ENCODE measurements at places on chromosomes 2 and 18. TPM values are rescaled to one million over a fixed set of nuclear protein-coding genes. Genes with fewer than 3 reads are reported as not detected.
A peak's percentile ranks its signal among the peaks of the same experiment; 100 is the strongest.

GRCh38 chr18:9348079-9348671, 13.6 kb downstream of the TWSG1 start:
- H3K27ac ChIP-seq, result no peak overlapping the region
- no peak for DNase-seq
- H3K4me3 ChIP-seq, result no peak overlapping the region

GRCh38 chr2:118565786-118566540, 281.5 kb downstream of the EN1 start:
- H3K36me3 ChIP-seq, result no peaks in the 10 kb centered on the region
- no peaks in the 10 kb centered on the region for H3K27me3 ChIP-seq
- H3K27ac ChIP-seq, result no peak overlapping the region
- H3K4me3 ChIP-seq, result no peak overlapping the region
- no peak for DNase-seq

- H3K27me3 ChIP-seq, result peaks cover 8% of the 10 kb centered on the region
- H3K27ac ChIP-seq, result no peak overlapping the region
- H3K4me3 ChIP-seq, result no peak overlapping the region
- no peaks in the 10 kb centered on the region for H3K36me3 ChIP-seq
- no peak for DNase-seq
Observed at GRCh38 chr2:88671786-88672427, 19.6 kb upstream of the RPIA start.

DNA sequence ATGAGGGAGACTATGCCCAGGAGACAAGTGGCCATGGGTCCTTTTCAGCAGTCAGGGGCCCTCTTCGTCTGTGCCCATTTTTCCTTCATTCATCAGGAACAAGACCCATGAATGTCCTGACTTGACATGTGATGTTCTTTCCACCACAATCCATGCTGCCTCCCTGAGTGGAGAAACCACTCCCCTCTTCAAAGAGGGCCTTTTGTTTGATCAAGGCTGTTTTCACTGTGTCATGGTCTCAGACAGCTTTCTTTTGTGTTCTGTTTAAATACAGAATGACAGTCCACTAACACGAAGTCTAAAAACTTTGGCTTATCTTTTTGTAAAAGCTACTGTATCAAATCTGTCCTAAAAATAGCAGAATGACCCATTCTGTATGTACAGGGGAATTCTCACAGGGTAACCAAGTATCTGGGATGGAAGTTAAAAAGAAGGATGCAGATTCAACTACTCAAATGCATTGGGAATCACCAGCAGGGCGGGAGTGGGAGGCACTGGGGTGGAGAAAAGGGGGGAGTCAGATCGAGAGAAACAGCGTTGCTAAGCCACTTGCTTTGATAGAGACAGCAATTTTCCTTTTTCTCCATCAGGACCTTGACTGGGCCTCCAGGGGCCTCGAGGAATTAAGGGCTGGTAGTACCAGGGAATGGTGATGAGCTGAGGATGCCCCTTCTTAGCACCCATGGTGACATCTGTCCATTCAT, 13.9 kb downstream of the LRP2 start:
- no peak overlapping the region for H3K27ac ChIP-seq
- DNase-seq, result no peak
- H3K4me1 ChIP-seq, result no peaks in the 10 kb centered on the region
- H3K36me3 ChIP-seq, result no peaks in the 10 kb centered on the region
- H3K27me3 ChIP-seq, result peaks cover 13% of the 10 kb centered on the region

- no peaks in the 10 kb centered on the region for H3K36me3 ChIP-seq
- H3K4me3 ChIP-seq, result no peak overlapping the region
- no peak overlapping the region for H3K27ac ChIP-seq
- H3K4me1 ChIP-seq, result no peaks in the 10 kb centered on the region
- peaks cover 3% of the 10 kb centered on the region for H3K27me3 ChIP-seq
Observed at GRCh38 chr2:18435426-18436037, 124.9 kb downstream of the RDH14 start.

GRCh38 chr18:12011957-12012549, 30.7 kb downstream of the IMPA2 start:
- H3K36me3 ChIP-seq, result no peaks in the 10 kb centered on the region
- H3K4me1 ChIP-seq, result no peaks in the 10 kb centered on the region
- DNase-seq, result no peak
- no peak overlapping the region for H3K4me3 ChIP-seq

GRCh38 chr18:6731222-6731596, 1.7 kb downstream of the ARHGAP28 start:
- H3K27me3 ChIP-seq, result peaks cover 15% of the 10 kb centered on the region
- H3K27ac ChIP-seq, result no peak overlapping the region
- DNase-seq, result no peak
- no peaks in the 10 kb centered on the region for H3K36me3 ChIP-seq
- H3K4me1 ChIP-seq, result peaks cover 6% of the 10 kb centered on the region

DNA sequence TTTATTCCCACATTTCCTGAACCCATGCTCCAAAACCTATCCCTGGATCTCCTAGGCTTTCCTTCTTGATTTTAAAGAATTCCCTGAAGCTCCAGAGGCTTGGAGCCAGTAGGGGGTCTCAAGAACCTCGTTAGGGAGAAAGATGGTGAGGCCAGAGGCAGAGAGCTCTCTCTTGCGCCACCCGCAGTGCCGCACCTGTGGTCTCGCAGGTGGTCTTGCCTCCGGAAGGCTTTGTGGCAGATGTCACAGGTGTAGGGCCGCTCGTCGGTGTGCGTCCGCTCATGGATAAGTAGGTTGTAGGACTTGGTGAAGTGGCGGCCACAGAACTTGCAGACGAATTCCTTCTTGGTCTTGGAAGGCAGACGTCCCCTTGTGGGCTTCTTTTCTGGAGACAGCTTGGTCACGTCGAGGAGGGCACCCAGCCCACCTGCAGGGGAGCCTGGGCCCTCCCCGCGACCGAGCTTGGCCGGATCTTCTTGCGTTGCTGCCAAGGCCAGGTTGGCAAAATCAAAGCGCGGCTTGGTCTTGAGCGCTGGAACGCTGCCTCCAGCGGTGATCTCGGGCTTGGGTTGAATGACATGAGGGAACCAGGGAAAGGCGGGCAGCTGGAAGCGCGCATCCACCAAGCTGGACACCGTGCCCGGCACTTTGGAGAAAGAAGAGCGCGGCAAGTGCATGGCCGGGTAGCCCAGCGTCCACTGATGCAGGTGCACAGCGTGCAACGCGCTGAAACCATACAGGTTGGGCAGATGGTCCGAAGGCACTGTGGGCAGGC, 5.3 kb downstream of the OSR1 start:
- no peak for DNase-seq
- H3K36me3 ChIP-seq, result peaks cover 5% of the 10 kb centered on the region
- H3K4me1 ChIP-seq, result peaks cover 23% of the 10 kb centered on the region
- H3K4me3 ChIP-seq, result no peak overlapping the region
- no peak overlapping the region for H3K27ac ChIP-seq

GRCh38 chr18:48050176-48050575, 119.7 kb upstream of the SMAD2 start:
- no peak overlapping the region for H3K27ac ChIP-seq
- no peak for DNase-seq
- H3K27me3 ChIP-seq, result peaks cover 41% of the 10 kb centered on the region
- peaks cover 8% of the 10 kb centered on the region for H3K4me1 ChIP-seq

GRCh38 chr2:12316476-12316875, 400.3 kb upstream of the TRIB2 start:
- no peak overlapping the region for H3K27ac ChIP-seq
- no peaks in the 10 kb centered on the region for H3K36me3 ChIP-seq
- H3K4me1 ChIP-seq, result peaks cover 2% of the 10 kb centered on the region
- DNase-seq, result no peak

DNA sequence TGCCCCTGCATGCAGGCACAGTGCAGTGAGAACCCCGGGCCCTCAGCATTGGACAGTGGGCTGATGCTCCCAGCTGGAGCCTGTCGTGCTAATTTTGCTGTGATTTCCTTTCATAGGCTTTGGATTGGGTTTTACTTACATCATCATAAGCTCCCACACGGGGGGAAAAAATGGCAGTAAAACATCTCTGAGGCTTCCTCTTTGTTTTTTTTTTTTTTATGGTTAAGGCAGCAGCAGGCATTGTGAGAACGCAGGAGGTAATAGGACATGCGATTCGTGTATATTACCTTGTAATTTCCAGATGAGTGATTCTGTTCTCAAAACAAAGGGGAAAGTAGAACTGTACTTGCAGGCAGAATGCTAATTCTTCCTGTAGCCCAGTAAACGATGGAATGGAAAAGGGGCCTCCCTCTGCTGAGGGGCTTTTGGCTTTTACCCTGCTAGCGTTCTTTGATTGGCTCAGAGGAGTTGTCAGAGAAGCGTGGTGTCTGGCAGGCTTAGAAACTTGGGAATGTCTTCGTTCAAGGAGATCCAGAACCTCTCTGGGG, 89.7 kb downstream of the NPAS2 start:
- no peak overlapping the region for H3K4me3 ChIP-seq
- no peaks in the 10 kb centered on the region for H3K4me1 ChIP-seq
- no peak overlapping the region for H3K27ac ChIP-seq
- DNase-seq, result no peak
- no peaks in the 10 kb centered on the region for H3K36me3 ChIP-seq
- peaks cover 13% of the 10 kb centered on the region for H3K27me3 ChIP-seq

DNA sequence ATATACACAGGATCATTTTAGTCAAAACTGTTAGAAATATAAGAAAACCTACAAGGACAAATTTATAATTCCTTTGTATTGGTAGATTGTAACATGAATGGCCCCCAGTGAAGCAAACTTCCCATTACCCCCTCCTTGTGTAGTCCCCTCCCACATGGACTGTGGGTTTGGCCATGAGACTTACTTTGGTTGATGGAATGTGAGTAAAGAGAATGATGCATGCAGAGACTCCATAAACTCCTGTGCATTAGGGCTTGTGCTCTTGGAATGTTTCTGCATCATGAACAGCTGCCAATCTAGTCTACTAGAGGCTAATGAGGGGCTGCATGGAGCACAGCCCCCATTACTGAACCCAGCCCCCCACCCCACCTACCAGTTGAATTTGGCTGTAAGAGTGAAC, 8.3 kb upstream of the TGFA start:
- H3K4me3 ChIP-seq, result no peak overlapping the region
- H3K4me1 ChIP-seq, result no peaks in the 10 kb centered on the region
- H3K27me3 ChIP-seq, result peaks cover 24% of the 10 kb centered on the region
- no peak overlapping the region for H3K27ac ChIP-seq

GRCh38 chr2:15313657-15314056, 247.5 kb downstream of the NBAS start:
- H3K4me1 ChIP-seq, result peaks cover 85% of the 10 kb centered on the region
- no peak for DNase-seq
- H3K27ac ChIP-seq, result peak overlapping the region; percentile 71
- peaks cover 71% of the 10 kb centered on the region for H3K36me3 ChIP-seq

DNA sequence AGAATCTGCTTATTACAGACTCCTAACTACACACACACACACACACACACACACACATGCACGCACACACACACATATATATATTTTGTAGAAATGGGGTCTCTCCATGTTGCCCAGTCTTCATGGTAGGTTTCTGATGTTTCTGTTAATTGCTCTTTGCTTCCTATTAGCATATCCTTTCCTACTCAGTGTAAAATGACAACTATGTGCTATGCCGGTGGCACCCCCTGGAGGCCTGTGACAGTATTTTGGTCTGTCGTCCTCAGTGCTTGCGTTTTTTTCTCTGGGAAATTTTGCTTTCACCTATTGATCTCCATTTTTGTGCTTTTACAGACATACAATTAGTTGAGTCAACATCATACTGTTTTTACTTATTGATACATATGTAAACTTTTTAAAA, 322.1 kb downstream of the LRRTM1 start:
- no peaks in the 10 kb centered on the region for H3K4me1 ChIP-seq
- H3K4me3 ChIP-seq, result no peak overlapping the region
- no peak for DNase-seq
- H3K36me3 ChIP-seq, result no peaks in the 10 kb centered on the region
- no peak overlapping the region for H3K27ac ChIP-seq

GRCh38 chr2:215850380-215850779, 163.0 kb downstream of the MREG start:
- H3K27ac ChIP-seq, result no peak overlapping the region
- no peak for DNase-seq
- H3K4me3 ChIP-seq, result no peak overlapping the region
- H3K4me1 ChIP-seq, result no peaks in the 10 kb centered on the region
- no peaks in the 10 kb centered on the region for H3K27me3 ChIP-seq

GRCh38 chr2:134706587-134707329, 12.0 kb downstream of the TMEM163 start:
- peaks cover 24% of the 10 kb centered on the region for H3K4me1 ChIP-seq
- no peak for DNase-seq
- peaks cover 71% of the 10 kb centered on the region for H3K27me3 ChIP-seq
- H3K4me3 ChIP-seq, result no peak overlapping the region
- no peak overlapping the region for H3K27ac ChIP-seq

- H3K4me3 ChIP-seq, result no peak overlapping the region
- no peak overlapping the region for H3K27ac ChIP-seq
- no peaks in the 10 kb centered on the region for H3K27me3 ChIP-seq
- H3K4me1 ChIP-seq, result no peaks in the 10 kb centered on the region
Observed at GRCh38 chr2:215360596-215360995, 48.7 kb downstream of the ATIC start.

- no peak for DNase-seq
- no peaks in the 10 kb centered on the region for H3K4me1 ChIP-seq
- H3K27ac ChIP-seq, result no peak overlapping the region
- peaks cover 5% of the 10 kb centered on the region for H3K27me3 ChIP-seq
- H3K36me3 ChIP-seq, result no peaks in the 10 kb centered on the region
Observed at GRCh38 chr18:11501352-11501751, 108.0 kb upstream of the SLC35G4 start.

- H3K4me1 ChIP-seq, result no peaks in the 10 kb centered on the region
- no peaks in the 10 kb centered on the region for H3K36me3 ChIP-seq
- no peak overlapping the region for H3K27ac ChIP-seq
- no peak for DNase-seq
- no peaks in the 10 kb centered on the region for H3K27me3 ChIP-seq
Observed at GRCh38 chr2:165044505-165045303, 89.4 kb upstream of the SLC38A11 start.

DNA sequence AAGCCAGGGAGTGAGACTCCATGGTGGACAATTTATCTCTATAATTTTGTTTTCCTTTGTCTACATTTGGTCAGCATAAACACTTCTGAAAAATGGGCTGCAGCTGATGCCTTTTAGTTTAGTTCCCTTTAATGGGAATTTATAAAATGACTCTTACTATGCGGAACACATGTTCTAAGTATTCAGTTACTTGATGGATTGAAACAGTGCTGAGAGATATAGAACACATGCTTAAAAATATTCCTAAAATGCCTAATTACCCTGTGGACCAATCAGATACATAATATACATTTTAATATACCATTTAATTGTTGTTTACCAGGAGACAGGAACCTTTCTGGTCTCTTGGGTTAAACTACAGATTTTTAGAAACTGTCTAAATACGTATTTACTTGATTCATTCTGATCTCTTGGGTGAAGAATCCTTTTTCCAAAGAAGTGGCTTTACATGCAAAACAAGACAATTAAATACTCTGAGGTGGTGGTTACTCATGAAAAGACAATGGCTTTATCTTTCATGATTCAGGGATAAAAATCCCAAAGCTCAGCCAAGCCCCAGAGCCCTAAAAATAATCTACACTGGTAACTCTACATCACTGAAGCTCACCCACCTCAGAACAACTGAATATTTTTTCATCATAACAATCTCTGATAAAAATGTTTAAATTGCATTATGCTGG, 128.1 kb upstream of the SERTAD2 start:
- no peaks in the 10 kb centered on the region for H3K36me3 ChIP-seq
- H3K4me3 ChIP-seq, result no peak overlapping the region
- peaks cover 2% of the 10 kb centered on the region for H3K4me1 ChIP-seq
- no peak for DNase-seq

The UGT1A3 gene
- total RNA-seq, result not detected

The MBD5 gene
- total RNA-seq, result 30.7 TPM

The ABCB11 gene
- not detected for total RNA-seq

The EFEMP1 gene
- not detected for total RNA-seq

The POTEC gene
- not detected for total RNA-seq

The TCF23 gene
- not detected for total RNA-seq

Measured in activated CD4-positive, alpha-beta memory T cell treated with anti-CD3 and anti-CD28 coated beads, Interleukin-2, amount 10 ng/mL, durations not matched to agents 7 days and 5 days (primary cell).